Activated CD4-positive, alpha-beta T cell treated with anti-CD3 and anti-CD28 coated beads, Interleukin-2, amount 10 ng/mL, durations not matched to agents 7 days and 5 days (primary cell): ENCODE measurements at places on chromosomes 5 and 9. TPM values are rescaled to one million over a fixed set of nuclear protein-coding genes. Genes with fewer than 3 reads are reported as not detected.
A peak's percentile ranks its signal among the peaks of the same experiment; 100 is the strongest.

PLPP7 gene
- total RNA-seq, result 0.21 TPM

DND1 gene
- 2.0 TPM for total RNA-seq

QRFP gene
- not detected for total RNA-seq

SLC6A19 gene
- total RNA-seq, result not detected

CTXN3 gene
- not detected for total RNA-seq

SPINK4 gene
- not detected for total RNA-seq

PROP1 gene
- total RNA-seq, result not detected

DOCK8 gene
- total RNA-seq, result 283 TPM

PSIP1 gene
- total RNA-seq, result 148 TPM

NSMF gene
- 60.3 TPM for total RNA-seq

FLT4 gene
- total RNA-seq, result 0.25 TPM

MSX2 gene
- total RNA-seq, result 0.17 TPM

GRCh38 chr5:54646356-54647101 lies 129.0 kb downstream of the SNX18 start:
- peak; percentile 85 for DNase-seq

DNA sequence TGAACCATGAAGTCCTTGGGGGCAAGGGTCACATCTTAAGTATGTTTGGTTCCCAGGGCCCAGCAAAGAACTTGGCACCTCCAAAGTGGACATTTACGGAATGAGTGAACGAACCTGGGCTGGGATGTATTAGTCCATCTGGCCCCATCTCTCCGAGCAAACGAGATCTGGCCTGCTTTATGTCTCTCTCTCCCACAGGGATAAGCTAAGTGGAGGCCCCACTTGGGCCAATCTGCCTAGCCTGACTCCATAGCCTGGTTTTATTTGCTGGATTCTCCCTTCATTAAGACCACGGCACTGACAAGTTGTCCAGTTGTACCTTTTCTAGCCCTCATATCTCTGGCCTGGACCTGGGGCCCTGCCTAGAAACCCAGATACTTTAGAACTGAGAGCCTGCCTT lies 2.1 kb downstream of the TTLL11 start:
- no peak for DNase-seq

- DNase-seq, result no peak
Observed at GRCh38 chr5:174231956-174232487, 186.5 kb downstream of the NSG2 start.

GRCh38 chr9:7606591-7606990 lies 193.0 kb downstream of the DMAC1 start:
- DNase-seq, result no peak

GRCh38 chr5:107670087-107670931 lies 428 bp downstream of the EFNA5 start:
- DNase-seq, result peak; percentile 6

GRCh38 chr5:113253037-113253436 lies 181.8 kb downstream of the TSSK1B start:
- DNase-seq, result no peak

DNA sequence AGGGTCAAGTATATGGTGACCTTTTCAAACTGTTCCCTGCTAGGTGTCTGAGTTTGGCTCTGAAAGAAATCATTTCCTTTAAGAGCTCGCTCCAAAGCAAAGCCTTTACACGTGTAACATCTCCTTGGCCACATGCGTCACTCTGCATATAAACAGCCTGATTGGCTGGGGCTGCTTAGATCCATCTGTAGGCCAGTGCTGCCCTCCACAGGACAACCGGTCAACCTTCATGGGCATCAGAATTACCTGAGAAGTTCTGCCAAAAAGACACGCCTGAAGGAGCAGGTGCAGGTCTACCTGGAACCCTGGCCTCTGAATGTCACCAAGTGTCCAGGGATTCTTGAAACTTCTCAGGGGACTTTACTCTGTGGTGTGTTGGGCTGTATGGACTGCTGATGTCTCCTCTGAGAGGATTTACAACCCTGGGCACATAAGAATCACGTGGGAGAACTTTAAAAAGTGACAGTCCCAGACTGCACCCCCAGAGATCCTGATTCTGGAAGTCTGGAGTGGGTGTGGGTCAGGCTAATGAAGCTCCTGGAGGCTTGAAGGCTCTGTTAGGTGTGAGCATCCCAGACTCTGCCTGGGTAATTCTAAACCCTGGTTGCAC lies 497.6 kb downstream of the GADD45G start:
- DNase-seq, result peak; percentile 87

GRCh38 chr9:85949586-85950335 lies 8.8 kb downstream of the NAA35 start:
- no peak for DNase-seq

DNA sequence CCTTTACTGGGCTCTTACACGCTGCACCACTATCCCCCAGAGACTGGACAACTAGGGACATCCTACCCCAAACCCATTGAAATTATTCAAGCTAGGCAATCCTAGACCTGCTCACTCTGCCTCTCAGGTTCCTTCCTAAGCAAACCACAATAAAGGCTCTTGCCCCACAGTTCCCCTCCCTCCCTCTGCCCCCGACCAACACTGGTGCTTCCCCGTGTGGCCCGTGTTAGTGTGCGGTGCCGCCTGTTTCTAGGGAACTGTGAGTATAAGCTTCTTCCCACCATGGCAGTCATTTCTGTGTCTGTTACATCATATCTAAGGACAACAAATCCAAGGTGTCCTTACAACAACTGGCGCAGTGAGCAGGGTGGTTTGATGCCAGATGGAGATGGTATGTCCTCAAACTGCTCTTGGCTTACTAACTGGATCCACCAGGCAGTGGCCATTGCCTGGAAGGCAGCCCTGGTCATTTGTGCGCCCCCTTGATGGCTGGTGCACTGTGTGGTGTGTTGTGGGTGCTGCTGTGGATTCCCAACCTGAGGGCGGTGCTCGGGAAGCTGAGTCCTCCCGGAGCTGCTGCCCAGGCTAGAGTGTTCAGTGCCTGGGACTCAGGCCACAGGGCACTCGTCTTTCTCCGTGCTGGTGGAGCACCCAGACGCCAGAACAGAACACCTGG lies 8.4 kb upstream of the MXD3 start:
- DNase-seq, result no peak

- no peak for DNase-seq
Observed at GRCh38 chr5:124927735-124928134, 181.3 kb upstream of the ZNF608 start.

- no peak for DNase-seq
Observed at GRCh38 chr9:133125941-133126696, 5.1 kb upstream of the RALGDS start.

- no peak for DNase-seq
Observed at GRCh38 chr5:160899735-160900134, 47.7 kb upstream of the ATP10B start.

- DNase-seq, result no peak
Observed at GRCh38 chr5:179260324-179261070, 84.8 kb downstream of the ADAMTS2 start.

GRCh38 chr9:10366171-10366779 lies 246.5 kb downstream of the PTPRD start:
- DNase-seq, result no peak

DNA sequence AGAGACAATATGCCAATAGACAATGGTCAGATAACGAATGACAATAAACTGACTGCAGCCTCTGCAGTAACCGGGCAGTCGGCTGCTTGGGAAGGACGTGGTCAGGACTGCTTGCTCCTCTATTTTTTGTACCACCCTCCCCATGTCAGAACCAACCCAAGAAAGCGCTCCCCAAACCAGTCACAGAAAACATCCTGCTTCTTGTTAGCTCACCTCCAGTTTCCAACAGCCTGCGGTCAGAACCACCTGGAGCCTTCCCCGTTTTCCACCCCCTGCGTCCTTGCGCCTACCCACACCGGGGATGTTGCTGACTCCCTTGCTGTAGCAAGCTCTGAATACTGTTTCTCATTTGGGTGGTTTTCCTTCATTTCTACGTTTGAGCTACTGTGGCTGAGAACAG lies 1.7 kb upstream of the MRNIP start:
- DNase-seq, result no peak

DNA sequence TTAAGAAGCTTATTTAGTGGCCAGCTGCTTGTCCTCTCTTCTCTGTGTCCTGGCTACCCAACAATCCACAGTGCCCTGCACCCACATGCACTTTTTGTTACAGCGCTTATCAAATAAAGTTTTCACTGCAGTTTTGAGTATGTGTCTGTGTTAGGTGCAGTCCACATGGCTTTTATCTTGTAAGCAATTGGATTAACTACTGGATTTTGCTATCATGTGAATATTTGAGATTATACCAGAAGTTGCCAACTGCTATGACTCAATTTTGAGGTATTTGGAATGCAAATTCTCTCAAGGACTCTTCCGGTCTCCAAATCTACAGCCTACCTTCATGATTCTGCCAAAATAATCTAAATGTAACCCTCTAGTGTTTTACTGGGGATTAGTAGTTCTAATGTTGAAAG lies 690.2 kb downstream of the NR2F1-AS1 start:
- no peak for DNase-seq

DNA sequence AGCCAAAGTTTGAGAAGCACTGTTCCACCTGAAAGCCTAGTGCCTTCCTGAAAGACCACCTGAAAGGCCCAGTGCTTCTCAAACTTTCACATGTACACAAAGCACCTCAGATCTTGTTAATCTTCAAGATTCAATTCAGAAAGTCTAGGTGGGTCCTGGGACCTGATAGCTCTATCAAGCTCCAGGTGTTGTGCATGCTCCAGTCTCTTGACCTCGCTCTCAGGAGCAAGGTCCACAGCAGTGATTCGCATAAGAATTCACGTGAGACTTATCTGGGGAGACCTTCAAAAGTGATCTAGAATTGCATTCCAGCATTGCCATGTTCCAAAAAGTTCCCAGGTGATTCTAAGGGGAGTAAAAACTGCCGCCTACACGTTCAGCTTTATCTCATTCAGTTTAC lies 102.1 kb downstream of the PIK3R1 start:
- no peak for DNase-seq

DNA sequence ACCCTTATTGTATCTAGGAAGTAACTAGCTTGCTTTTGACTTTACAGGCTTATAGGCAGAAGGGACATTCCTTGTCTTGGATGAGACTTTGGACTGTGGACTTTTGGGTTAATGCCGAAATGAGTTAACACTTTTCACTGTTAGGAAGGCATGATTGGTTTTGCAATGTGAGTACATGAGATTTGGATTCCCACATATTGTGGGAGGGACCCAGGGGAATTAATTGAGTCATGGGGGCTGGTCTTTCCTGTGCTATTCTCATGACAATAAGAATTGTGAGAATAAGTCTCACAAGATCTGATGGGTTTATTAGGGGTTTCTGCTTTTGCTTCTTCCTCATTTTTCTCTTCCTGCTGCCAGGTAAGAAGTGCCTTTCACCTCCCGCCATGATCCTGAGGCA lies 417.5 kb downstream of the HINT1 start:
- no peak for DNase-seq

GRCh38 chr5:180121826-180122413 lies 50.4 kb upstream of the RNF130 start:
- no peak for DNase-seq

DNA sequence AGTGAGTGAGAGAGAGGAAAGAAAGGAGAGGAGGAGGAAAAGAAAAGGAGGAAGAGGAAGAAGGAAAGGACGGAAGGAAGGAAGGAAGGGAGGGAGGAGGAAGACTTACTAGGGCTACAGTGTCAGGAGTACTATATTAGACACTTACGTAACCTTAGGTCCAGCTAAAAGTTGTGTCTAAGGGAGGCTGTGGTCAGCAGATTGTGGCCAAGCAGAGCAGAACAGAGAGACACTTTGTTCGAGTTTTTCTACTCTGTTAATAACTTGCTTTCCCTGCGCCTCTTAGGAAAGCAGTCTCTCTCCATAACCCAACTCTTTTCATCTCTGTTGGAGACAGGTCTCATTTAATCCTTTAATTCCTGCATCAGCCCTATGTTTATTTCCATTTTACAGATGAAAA lies 138.9 kb downstream of the KCNN2 start:
- DNase-seq, result no peak

- DNase-seq, result no peak
Observed at GRCh38 chr9:9108641-9109040, 1309.1 kb upstream of the DMAC1 start.

GRCh38 chr9:124006448-124007361 lies 4.9 kb upstream of the LHX2 start:
- no peak for DNase-seq
